Mononuclear cell (primary cell): ENCODE measurements at places on chromosomes 12 and 14. TPM values are rescaled to one million over a fixed set of nuclear protein-coding genes. Genes with fewer than 3 reads are reported as not detected.

The TMCC3 gene
- 10.9 TPM for total RNA-seq

The KRT6C gene
- not detected for total RNA-seq

The MAP1LC3B2 gene
- 1.9 TPM for total RNA-seq

The KRT71 gene
- not detected for total RNA-seq

The STYK1 gene
- 0.10 TPM for total RNA-seq

The SLC4A8 gene
- 3.3 TPM for total RNA-seq

The AMIGO2 gene
- 7.2 TPM for total RNA-seq

The DPPA3 gene
- not detected for total RNA-seq

The GYS2 gene
- total RNA-seq, result not detected

The MYL2 gene
- total RNA-seq, result not detected
